ENCODE measurements at places on chromosomes 1 and 21.

DNA sequence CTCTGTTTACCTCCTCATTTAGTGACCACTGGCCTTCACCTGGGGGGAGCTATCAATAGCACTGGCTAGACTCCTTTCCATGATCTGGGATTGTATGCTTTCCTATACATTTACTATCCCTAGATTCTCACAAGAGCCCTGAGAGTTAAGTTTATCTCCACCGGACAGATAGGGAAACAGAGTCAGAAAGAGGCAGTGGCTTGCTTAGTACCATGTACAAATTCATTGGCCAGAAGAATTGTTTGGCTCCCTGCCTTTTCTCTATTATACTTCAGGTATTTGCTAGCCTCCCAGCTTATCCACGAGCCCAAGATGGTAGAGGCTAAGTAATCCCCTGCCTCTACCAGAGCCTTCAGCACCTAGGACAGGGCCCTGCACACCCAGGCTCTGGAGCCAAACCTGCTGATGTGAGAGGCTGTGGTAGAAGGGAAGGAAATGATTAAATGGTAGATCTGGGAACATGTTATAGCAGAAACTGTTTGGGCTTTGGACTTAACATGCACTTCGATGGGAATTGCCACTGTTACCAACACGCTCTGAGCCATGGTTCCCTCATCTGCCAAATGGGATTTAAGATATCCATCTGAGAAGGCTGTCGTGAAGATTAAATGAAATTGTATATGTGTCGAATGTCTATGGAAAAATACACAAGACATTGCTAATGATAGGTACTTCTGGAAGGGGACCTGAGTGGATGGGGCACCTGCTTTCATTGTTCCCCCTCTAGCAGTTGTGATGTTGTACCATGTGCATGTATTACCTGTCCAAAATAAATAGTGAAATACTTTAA, 3.1 kb upstream of the BLACAT1 start:
- no peak for DNase-seq

DNA sequence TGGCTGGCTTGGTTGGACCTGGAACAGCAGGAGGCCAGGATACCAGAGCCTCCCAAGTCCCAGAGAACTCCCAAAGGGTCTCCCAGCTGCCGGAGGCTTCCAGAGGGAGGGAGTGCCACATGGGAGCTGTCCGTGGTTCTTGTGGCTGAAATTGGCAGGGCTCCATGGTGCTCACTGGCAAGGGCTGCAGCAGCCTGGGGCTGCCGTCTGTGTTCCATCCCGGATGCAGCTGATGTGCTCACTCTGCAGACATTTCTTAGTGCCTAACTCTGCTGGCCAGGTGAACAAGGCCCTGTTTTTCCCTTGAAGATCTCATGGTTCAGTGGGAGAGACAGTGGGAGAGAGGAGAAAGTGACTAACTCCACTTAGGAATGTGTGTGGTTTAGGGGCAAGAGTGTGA, 261.1 kb downstream of the CAMTA1 start:
- DNase-seq, result no peak

DNA sequence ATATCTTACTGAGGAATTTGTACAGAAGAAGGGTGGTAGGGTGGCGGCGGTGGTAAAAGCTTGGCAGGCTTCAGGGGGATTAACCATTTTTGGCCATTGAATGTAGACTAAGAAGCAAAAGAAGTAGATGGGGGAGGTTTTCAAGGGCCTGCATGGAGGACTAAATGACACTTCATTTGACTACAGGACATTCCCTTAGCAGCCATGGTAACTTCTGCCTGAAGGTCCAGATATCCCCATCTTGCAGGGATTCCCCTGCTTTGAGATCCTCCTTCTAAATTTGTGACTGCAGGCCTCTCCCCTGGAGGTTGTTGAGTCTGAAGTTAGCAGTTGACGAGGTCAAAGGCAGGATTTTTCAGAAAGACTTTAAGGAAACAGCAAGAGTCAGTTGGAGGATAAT, 4.8 kb downstream of the VASH2 start:
- DNase-seq, result no peak

DNA sequence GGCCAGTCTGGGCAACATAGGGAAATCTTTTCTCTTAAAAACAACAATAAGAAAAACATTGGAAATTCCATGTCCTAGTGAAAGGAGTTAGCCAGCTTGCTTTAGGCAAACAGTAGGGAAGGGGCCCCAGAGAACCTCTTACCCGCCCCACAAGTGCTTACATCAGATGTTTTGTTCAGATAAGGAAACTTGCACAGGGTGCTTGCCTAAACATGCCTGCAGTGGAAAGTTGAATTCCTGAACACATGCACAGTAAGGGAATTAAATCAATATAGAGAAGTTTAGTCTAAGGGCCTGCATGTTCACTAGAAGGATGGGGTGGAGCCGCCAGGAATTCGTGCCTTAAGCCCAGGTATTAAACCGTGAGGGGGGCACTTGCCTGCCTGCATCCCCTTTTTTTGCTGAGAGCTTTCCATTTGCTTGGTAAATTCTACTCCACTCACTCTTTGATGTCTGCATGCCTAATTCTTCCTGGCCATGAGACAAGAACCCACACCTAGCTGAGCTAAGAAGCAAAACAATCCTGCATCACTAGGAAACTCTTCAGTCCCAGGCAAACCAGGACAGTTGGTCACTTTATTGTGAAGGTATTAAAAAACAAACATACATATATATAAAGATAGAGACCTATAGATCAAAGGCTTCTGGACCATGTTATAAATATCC, 499.0 kb downstream of the SIPA1L2 start:
- no peak for DNase-seq

DNA sequence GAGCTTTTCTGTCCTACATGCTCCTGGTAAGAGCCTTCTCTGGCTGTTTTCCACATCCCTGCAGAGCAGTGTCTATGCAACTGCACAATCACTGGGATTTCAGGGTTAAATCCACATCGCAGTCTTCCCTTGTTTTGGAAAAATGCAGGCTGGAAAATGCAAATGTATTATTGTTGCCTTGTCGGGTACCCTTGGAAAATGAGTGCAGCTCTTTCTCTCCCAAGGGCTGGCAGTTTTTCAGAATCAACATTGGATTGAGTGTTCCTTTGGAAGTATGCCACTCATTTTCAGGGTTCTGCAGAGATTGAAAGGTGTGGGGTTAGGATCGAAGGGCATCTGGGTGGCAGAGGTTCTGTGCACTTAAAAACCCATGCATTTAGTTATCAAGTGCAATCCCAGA, 3.2 kb downstream of the NOS1AP start:
- DNase-seq, result no peak

GRCh38 chr1:85088408-85088784, 40.1 kb upstream of the MCOLN3 start:
- DNase-seq, result no peak

- DNase-seq, result no peak
Observed at GRCh38 chr1:180228648-180229482, 1.2 kb upstream of the LHX4 start.

DNA sequence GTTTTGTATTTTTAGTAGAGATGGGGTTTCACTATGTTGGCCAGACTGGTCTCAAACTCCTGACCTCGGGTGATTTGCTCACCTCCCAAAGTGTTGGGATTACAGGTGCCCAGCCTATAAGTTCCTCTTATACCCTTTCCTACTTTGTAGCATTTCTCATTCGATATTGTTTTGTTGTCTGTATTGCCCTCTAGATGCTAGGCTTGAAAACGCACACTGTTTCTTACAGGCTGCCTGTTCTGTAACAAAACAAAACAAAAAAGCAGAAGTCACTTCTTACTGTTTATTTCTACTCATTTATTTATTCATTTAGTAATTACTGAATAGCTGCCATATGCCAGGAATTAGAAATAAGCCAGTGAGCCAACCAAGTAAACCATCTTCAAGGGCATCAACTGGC, 136.9 kb upstream of the BMP8A start:
- DNase-seq, result no peak

DNA sequence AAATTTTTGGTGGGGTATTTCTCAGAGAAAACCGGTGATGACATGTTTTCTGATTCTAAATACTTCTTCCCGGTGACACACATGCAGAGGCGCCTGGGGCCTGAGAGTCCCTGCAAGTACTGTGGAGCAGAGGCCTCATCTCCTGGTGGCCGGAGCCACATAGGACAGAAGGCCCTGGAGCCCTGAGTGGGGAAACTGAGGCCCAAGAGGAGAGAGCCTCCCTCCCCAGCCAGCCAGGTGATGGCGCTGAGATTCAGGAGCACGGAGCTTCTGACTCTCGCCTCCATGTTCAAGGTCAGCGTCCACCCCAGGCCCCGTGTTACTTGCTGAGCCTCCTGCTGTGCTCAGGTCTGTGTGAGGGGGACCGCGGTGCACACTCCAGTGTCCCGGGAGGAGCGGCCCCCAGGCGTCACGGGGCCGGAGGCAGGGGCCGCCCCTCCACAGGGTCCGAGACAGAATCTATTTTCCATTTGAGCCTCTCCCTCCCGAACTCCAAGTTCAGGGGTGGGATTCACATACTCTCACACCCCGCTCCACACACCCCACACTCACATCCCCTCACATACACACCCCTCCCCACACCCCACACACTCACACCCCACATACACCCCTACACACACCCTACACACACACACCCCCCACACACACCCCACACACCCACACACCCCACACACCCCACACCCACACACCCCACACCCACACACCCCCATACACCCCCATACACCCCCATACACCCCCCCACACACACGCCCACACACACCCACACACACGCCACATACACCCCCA, 43.8 kb downstream of the SLX9 start:
- no peak for DNase-seq

DNA sequence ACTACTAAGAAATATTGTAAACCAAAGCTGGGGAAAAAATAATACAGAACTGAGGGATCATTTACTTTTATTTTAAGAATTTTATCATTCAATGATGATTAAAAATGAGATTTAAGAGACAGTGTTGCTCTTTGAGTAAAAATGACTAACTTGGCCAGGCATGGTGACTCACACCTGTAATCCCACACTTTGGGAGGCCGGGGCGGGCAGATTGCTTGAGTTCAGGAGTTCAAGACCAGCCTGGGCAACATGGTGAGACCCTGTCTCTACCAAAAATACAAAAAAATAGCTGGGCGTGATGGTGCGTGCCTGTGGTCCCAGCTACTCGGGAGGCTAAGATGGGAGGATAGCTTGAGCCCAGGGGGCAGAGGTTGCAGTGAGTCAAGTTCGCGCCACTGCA, 21.8 kb upstream of the PLEKHO1 start:
- no peak for DNase-seq

DNA sequence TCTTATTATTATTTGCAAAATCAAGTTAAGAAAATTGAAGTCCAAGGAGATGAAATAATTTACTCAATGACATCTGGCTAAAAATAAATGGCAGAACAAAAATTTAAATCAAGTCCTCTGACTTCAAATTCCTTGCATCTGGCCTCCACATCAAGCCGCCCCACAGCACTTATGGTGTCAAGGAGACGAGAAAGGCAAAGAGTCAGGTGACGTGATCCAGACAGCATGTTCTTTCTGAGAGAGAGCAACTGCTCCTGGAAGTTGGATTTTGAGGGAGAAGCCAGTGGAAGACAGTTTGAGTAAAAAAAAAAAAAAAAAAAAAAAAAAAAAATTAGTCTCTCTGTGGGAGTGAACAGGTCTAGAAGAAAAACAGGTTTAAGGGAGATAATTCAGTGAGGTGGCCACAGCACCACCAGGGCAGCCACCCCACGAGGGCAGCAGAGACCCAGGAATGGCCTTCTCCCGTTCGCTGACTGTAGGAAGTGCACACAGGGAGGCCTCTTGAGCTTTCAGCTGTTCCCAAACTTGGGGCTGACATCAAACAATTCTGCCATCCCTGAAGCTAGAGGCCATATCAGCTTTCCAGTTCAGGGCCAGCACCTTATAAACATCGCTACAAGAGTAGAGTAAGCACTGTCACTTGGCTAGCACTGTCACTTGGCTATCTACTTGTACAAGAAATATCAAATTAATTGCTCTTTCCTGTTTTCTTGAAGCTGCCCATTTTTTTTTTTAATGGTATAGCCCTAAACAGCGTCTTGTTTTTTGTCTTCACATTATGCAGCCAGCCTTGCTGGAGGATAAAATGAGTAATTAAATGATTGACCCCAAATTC, 7.8 kb downstream of the C1orf162 start:
- no peak for DNase-seq

DNA sequence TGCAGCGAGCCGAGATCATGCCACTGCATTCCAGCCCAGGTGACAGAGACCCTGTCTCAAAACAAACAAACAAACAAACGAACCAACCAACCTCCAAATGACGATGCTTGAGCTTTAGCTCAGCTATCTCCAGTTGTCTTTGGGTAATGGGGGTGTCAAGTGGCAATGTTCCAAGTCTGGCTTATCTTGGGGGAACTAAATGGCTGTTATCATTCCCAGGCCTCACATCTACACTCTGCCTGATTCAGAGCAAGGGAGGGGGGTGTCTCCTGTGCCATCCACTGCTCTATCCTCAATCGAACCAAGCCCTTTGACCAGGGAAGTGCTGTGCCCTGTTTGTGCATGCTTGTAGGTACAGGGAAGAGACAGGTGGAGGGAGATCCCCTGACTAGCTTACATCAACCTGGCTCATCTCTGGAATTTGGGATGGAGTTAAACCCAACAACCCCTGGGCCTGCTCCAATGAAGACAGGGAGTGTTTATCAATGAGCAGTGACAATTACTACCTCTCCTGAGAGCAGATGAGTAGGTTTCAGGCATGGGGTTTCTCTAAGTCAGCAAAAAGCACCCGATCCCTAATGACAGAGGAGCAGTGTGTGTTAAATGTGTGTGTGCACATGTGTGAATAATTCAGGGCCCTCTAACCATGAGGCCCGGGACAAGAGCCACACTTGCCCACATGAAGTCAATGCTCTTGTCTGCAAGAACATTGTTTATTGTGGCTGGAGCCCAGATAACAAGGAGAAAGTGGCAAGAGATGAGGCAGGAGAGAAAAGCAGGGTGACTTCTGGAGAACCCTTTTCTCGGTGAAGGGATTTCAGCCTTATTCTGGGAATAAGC, 20.3 kb upstream of the IL6R start:
- no peak for DNase-seq

DNA sequence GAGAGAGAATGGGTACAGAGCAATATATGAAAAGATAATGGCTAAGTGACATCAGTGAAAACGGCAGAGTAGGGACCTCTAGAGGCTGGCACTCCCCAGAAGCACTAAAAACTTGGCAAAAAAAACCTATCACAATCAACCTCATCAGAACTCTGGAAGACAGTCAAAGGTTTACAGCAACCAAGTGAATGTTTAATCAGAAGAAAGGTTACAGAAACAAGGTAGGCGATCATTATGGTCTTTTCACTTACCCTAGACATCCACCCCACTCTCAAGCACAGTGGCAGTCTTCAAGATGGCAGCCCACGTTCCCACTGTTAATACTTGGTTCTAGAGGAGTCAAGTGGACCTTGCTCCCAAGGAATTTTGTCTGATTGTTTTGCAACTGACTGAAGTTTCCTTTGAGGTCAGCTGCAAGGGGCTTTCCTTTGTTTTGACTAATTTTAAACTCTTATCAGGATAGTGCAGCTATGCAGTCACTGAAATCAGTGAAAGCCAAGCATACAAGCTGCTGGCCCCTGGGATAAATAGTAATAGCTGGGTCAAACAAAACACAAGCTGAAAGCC, 7.2 kb downstream of the KIFAP3 start:
- DNase-seq, result no peak

DNA sequence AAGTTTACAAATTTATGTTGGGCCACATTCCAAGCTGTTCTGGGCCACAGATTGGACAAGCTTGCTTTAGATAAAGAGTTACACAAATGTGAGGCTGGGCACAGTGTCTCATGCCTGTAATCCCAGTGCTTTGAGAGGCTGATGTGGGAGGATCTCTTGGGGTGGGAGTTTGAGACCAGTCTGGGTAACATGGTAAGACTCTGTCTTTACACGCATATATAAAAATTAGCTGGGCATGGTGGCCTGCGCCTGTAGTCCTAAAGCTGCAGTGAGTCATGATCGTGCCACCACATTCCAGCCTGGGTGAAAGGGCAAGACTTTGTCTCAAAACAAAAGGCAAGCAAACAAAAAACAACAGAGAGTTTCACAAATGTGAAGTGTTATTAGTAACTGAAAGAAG, 5.9 kb upstream of the VCAM1 start:
- DNase-seq, result no peak
